ENCODE measurements at places on chromosomes 4 and X.

- no peak for DNase-seq
These were observed 178.7 kb upstream of the RBPJ start for GRCh38 chr4:26141911-26142638.

DNA sequence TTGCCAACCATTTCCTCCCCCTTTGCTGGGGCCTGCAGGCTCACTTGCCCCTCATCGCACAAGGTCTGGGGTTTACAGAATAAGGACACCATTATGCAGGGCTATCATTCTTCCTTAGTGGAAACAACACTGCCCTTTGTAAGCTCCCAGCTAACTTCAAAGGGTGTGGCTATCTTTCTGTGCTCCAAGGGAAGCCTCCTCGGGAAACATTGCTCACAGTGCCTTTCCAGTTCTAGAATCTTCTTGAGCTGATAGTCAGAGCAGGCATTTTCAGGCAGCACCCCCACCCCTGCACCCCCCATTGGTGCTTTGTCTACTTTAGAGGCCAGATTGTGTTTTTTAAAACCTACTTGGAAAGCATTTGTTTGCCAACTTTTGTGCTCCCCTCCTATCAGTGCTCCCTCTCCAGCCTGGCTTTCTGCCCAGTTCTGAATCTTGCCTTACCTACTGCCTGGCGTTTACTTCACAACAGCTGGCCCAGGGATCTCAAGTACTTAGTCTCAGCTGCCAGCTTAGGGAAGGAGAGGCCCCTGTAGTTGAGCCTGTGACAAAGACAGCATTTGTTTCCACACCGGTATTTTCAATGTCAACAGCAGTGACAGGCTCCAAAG is 53.5 kb downstream of the PLAC1 start:
- no peak for DNase-seq

DNA sequence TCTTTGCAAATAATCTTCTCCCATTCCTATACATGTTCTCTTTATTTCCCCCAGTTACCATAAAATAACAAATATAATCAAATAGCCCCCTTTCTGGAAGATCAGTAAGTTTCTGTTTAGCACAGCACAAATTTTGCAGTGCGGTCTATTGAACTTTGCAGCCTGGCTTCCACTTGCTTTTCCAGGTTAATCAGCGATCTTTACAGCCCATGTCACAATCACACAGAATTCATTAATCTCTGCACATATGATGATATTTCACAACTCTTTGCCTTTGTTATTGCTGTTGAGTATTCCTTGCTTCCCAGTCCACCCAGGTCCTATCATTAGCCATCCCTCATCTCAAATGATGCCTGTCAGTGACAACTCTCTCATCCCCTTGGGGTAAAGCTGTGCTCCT is 2358.0 kb downstream of the PCDH7 start:
- DNase-seq = no peak

DNA sequence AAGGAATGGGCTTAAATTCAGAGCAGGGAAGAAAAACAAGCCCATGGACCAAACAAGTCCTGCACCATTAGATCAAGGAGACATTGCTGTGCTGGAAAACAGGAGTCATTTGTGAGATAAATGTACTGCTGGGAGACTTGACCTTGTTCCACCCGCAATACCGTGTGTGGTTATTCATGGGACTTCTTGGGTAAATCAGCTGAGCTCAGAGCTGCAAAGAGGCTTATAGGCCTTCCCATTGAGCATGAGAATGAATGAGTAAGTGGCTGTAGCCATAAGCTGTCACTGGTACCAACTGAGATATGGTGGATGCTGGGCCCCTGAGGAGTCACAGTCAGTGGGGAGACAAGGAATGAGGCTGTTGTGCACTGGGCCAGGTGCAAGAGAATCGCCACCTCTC is 2.3 kb upstream of the CYTL1 start:
- DNase-seq = no peak

- peak; percentile 46 for DNase-seq
These were observed 2.6 kb upstream of the KIAA0232 start for GRCh38 chr4:6779667-6780565.

GRCh38 chr4:26058537-26058936 is 144.5 kb downstream of the SMIM20 start:
- DNase-seq = no peak

DNA sequence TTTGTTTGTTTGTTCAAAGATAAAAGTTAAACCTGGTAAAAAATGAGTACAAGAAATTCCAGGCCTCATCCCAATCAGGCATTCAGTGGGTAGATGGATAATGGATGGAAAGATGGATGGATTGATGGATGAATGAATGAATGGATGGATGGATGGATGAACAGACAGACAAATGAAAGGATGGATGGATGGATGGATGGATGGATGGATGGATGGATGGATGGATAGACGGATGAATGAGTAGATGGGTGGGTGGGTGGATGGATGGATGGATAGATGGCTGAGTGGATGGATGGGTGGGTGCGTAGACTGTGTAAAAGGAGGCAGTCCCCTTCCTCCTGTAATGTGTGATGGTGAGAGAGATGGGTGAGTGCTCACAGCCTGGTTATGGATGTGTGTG is 206.7 kb downstream of the FRMPD4 start:
- DNase-seq = no peak

DNA sequence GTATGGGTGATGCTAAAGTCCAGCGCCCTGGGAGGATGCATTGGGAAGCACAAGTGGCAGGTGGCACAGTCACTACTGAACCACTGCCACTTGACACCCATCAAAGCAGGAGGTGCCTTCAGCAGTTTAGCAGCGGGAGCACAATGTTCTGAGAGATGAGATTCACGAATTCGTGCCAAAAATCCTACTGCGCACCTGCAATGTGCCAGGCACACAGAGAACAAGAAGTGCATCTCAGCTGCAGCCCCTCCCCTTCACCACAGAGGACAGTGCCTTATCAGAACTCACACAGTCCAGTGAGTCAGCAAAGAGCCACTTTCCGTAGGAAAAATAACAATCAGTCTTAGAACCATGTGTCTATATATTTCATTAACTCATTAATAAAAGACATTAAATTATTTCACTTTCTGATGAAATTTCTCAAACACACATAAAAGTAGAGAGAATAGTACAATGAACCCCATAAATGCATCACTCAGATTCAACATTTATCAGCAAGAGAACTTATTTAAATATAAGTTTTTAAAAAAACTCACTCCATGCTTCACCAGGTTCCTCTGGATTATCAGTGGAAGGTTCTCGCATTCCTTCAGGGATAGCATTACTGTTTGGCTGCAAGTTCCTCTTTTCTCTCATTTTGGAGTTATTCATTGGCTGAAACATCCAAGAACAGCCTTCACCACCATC is 47.0 kb downstream of the BEND2 start:
- no peak for DNase-seq

GRCh38 chrX:23194885-23195554 is 139.6 kb upstream of the PTCHD1 start:
- no peak for DNase-seq

Measured in iPS-NIHi11 (cell line).